ENCODE measurements at places on chromosomes 7 and 10.

GRCh38 chr10:132539431-132539839, 1.8 kb downstream of the INPP5A start:
- DNase-seq, result no peak

DNA sequence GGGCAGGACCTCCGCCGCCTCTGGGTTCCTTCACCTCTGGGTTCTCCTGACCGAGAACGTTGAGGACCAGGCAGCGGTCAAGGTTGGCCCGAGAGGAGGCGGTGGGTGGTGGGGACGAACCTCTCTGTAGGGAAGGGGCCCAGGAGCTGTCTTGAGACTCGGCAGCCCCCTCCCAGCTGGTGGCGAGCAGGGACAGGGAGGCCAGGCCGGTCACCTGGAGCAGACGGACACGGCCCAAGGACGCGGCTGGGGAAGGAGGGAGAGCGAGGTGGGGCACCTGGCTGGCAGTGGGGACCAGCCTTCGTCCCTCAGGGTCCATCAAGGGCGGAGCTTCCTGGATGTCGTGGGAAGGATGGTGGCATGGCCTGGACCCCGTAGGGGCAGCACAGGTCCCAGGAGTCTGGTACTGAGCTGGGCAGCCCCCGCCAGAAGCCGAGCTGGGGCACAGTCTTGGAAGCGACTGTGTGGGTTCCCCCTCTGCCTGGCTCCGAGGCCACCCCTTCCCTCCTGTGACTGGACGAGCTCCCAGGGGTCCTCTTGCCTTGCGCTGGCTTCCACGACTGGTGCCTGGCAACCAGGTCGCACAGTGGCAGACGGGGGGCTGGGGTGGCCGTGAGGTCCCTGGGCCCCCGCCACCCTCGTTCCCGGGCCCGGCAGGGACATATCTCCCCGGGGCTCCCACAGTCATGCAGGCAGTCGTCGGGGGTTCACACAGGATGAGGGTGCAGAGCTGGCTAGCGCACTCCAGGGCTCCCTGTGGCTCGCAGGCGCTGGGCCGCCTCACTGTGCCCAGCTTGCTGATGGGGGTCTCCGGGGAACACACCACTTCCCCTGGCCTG, 89.9 kb downstream of the DNAJB6 start:
- no peak for DNase-seq

DNA sequence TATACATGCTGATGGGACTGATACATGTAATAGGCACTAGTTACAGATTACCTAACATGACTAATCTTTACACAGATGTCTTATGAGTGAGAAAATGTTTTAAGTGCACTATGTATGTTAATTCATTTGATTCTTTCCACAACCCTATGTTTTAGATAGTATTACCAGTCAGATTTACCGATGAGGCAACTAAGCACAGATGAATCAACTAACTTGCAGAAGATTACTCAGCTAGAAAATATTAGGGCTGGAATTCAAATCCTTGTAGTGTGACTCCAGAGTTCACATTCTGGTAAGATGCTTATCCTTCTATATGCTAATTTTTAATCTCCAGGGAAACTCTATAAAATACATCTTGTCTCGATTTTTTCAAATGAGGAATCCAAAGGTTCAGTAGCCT, 964.9 kb downstream of the REEP3 start:
- DNase-seq, result no peak

- no peak for DNase-seq
These were observed 111.9 kb upstream of the FAM20C start for GRCh38 chr7:80259-81067.

- no peak for DNase-seq
These were observed 608.5 kb downstream of the PHTF2 start for GRCh38 chr7:78407031-78407430.

All from brain pericyte (primary cell).